Hematopoietic multipotent progenitor cell treated with erythropoietin and hydrocortisone succinate and interleukin-3 and kit ligand, for 6 days (in vitro differentiated cells): ENCODE measurements at places on chromosomes 16 and 17.

DNA sequence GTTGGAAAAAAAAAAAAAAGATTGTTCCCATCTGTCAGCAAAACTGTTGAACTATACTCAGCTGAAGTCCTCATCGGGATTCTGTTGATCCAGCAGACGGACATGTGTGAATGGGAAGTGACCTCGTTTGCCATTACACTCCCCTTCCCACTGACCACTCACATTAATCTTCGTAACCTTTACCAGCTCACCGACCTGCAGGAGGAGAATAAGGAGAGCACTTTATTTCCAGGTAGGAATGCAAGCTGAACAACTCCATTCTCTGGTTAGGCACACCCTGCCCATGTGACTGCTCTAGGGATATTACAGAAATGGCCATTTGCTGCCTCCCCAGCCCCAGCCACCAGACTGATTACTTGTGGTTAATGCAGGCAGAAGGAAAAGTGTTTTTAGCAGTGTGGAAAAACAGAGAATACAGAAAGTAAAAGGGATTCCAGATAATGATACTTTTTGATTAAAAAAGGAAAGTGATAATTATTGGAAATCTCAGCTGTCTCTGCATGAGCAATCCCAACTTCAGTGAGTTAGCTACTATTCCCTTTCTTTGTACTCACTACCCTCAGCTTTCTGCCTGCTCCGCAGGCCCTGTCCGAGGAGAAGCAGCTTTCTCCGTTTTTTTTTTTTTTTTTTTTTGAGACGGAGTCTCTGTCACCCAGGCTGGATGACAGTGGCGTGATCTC, 23.6 kb upstream of the YWHAE start:
- no peak for DNase-seq

GRCh38 chr16:10849736-10850477, 27.1 kb upstream of the CIITA start:
- no peak for DNase-seq

DNA sequence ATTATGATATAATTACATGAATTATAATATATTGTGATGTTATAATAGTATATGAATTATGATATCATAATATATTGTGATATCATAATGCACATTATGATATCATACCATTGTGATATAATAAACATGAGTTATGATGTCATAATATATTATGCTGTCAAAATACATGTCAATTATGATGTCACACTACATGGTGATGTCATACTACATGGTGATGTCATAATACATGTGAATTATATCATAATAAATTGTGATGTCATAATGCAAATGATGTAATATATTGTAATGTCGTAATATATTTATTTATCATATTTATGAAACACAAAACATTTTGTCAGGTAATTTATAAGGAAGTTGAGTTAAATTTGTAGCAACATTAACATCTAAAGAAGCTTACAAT, 1950.1 kb downstream of the TP53TG3F start:
- no peak for DNase-seq

DNA sequence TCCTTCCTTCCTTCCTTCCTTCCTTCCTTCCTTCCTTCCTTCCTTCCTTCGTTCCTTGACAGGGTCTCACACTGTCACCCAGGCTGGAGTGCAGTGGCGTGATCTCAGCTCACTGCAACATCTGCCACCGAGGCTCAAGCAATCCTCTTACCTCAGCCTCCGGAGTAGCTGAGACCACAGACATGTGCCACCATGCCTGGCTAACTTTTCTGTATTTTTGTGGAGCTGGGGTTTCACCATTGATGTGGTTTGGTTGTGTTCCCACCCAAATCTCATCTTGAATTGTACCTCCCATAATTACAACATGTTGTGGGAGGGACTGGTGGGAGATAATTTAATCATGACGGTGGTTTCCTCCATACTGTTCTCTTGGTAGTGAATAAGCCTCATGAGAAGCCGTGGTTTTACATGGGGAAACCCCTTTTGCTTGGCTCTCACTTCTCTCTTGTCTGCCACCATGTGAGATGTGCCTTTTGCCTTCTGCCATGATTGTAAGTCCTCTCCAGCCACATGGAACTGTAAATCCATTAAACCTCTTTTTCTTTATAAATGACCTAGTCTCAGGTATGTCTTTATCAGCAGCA, 90.3 kb upstream of the MPHOSPH6 start:
- DNase-seq, result no peak

- no peak for DNase-seq
Observed at GRCh38 chr17:27558341-27558740, 72.6 kb upstream of the LGALS9 start.

DNA sequence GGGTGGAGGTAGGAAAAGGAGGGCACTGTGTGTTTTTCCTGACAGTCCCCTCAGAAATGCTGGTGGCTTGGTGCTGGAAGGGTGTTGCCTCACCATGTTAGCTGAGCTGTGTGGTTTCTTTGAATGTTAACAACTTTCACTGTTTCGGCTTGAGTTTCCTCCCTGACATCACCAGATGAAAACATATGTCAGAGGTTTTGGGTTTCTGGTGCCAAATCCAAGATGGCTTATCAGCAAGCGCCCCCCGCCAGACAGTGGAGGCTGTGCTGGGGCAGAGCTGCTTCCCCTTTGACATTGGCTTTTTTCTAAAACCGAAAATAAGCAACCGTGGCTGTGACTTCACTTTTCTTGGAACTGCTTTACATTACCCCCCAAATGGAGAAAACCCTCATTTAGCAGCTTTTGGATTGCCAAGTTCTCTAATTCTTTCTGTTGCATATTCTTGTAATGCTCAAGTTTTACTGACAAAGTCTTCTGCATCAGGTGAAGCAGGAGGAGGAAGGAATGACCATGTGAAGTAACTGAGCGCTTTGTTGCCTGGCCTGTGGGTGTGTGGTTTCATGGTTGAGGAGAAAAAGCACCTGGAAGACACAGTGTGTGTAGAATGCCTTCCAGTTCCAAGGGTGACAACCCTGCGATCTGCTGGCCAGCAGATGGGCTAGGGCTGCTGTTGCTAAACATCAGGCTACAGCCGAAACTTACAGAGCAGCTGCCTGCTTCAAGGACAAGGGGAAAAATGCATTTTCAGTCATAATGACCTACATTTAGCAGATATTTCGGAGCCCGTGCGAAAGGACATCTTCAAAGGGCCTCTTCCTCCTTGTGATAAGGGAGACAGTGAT, 9.7 kb downstream of the RMI2 start:
- DNase-seq, result peak; percentile 74

- DNase-seq, result no peak
Observed at GRCh38 chr17:77409282-77410161, 268.8 kb downstream of the SEC14L1 start.

DNA sequence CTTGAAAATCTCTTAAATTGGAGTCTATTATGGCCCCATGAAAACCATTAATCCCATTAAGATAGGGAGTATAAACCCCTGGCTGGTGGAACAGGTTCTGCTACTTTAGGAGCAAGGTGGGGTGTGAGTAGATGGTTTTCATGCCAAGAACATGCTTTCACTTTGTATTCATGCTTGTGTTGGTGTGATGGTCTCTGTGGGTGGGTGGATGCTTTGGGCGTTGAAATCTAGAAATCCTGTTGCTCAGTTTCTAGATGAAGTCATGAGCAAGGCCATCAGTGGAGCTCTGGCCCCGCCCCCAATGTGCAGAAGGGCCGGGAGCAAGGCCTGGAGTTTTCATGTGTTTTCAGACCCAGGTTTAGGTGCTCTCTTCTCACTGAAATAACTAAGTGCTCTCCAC, 20.1 kb downstream of the PLD6 start:
- DNase-seq, result no peak

DNA sequence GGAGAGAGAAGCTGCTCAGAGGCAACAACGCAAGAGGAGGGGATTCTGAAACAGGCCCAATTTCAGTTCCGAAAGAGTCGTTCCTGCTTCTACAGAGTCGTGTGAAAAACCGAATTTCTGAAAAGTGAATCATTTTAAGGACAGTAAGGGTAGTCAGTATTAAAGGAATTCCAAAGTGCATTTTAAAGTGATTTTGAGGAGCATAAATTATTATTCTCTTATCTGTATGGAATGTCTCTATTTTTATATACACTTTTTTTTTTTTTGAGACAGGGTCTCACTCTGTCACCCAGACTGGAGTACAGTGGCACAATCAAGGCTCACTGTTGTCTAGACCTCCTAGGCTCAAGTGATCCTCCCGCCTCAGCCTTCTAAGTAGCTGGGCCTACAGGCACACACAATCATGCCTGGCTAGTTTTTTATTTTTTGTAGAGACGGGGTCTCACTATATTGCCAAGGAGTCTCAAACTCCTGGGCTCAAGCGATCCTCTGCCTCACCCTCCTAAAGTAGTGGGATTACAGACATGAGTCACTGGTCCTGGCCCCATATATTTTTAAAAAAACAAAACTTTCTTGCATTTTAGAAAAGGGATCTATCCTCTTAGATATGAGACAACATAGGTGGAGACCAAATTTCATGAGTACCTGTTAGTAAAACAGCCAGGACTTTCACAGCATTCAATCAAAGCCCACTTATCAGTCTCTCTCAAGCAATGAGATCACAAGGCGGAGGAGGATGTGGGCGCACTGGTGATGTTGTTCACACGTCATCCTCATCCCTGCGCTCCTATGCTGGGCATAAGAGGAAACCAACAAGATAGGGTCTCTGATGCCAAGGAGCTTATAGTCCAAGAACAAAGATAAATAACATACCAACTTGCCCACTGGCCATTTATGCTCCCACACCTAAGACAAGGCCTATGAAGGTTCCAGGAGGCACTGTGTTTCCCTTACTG, 53.2 kb downstream of the SMG6 start:
- DNase-seq, result no peak
